SJSA1 (cell line): ENCODE measurements at places on chromosomes 2 and 18. TPM values are rescaled to one million over a fixed set of nuclear protein-coding genes. Genes with fewer than 3 reads are reported as not detected.

- no peak for DNase-seq
Observed at GRCh38 chr2:229370509-229370908, 99.4 kb upstream of the PID1 start.

The EPHA4 gene
- total RNA-seq, result 1.3 and 2.7 TPM in 2 replicates

DNA sequence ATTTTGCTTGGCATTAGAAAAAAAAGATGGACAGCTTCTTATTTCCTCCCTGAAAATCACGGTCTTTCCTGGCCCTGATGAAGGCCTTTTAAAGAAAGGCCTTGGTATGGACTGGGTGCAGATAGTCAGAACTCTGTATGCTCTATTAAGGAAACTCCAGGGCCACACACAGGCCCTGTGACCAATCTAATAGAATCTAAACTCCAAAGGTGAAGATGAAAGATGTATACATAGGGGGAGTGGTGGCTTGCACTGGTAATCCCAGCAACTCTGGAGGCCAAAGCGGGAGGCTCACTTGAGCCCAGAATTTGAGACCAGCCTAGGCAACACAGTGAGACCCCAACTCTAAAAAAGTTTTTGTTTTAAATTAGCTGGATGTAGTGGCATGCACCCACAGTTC is 37.3 kb downstream of the OXER1 start:
- no peak for DNase-seq

- no peak for DNase-seq
Observed at GRCh38 chr2:150319658-150320555, 167.6 kb downstream of the RND3 start.

The PREB gene
- 87.4 and 101 TPM in 2 replicates for total RNA-seq

The POLR1A gene
- total RNA-seq, result 25.5 and 28.6 TPM in 2 replicates

GRCh38 chr2:204695506-204695905 is 150.2 kb downstream of the PARD3B start:
- DNase-seq, result no peak

- no peak for DNase-seq
Observed at GRCh38 chr2:134838143-134838620, at the start of gene ACMSD. ACMSD (plus strand) TSS chr2:134838616; CDS start chr2:134838683, 67 bp downstream.
